Coronary artery (tissue), 2 donors: ENCODE measurements at places on chromosomes 6 and 20.

- no peak for DNase-seq
These were observed 57.8 kb upstream of the KLHL31 start for GRCh38 chr6:53723331-53723730.

DNA sequence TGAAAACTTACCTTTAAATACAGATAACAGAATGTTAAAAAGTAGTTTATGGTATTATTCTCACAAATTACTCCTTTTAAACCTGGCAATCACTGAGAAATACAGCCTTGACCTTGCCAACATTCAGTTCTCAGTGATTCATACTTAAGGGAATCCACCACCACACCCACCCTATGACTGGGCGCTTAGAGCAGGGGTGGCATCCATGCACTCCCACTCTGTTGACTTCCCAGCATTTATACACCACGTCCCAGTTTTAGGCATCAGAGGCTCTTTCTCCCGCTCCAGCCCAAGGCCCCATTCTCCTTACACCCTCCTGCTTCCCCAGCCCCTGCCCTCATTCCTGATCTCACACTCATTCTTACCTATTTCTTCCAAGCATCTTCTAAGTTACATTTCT lies 16.3 kb downstream of the TRAF3IP2 start:
- DNase-seq, result peak; percentile 87

DNA sequence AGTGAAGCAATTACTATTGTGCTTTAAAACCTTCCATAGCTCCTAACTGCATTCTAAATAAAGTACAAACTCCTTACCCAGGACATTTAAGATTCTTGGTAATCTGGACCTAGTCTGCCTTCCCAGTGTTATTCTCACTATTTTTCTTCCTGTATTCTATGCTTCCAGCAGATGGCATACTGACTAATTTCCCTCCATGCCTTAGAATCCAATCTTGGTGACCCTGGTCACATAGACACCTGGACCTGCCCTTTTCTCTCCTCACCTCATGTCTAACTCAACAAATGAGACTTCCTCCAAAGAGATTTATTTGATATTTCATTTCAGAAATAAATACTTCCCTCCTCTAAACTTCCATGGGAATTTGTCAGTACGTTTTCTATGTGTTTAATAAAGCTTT lies 25.8 kb downstream of the ROS1 start:
- no peak for DNase-seq

DNA sequence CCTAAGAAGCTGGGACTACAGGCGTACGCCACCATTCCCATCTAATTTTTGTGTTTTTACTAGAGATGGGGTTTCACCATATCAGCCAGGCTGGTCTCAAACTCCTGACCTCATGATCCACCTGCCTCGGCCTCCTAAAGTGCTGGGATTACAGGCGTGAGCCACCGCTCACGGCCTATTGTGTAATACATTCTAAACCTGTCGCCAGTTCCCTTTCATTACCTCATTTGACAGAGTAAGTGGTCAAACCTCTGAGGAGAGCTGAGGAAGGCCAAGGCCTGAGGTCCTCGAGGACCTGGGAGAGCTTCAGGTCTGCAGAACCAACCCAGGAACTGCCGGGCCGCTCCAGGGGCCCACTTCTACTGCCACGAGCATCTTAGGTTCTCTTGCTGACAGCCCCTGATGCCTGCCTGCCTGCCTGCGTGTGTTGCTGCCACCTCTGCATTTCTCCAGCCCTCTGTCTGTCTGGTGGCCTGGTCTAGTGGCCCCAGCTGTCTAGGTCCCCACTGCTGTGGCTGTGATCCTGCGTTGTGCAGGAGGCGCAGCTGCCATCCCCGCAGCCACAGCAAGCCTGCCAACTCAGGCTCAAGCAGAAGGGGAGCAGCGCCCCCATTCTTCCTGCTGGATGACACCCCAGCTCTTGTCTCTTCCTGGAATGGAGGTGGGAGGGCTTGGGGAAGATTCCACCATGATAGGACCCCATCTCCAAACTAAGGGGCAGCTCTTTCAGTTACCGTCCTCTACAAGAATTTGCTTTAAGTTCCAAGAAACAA lies 45.3 kb downstream of the PRR18 start:
- DNase-seq, result no peak

DNA sequence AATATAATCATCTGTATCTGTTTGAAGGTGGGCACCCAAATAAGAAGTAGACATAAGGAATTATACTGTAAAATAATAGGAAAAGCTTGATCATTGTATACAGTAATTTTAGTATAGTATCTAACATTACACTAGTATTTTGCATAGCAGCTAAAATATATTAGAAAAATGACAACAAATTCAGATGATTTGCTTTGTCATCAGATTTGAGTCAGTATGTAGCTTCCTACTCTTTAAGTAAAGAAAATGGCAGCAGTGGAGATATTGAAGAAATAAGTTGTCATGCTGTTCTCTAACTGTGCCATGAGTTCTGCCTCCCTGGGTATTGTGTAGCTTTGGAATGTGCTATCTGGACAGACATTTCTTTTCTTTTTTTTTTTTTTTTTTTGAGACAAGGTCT lies 74.4 kb downstream of the TIAM2 start:
- no peak for DNase-seq

- no peak for DNase-seq
These were observed 714 bp upstream of the RTEL1 start for GRCh38 chr20:63657260-63657936.

GRCh38 chr6:62528894-62529526 lies 243.0 kb upstream of the KHDRBS2 start:
- DNase-seq, result no peak

DNA sequence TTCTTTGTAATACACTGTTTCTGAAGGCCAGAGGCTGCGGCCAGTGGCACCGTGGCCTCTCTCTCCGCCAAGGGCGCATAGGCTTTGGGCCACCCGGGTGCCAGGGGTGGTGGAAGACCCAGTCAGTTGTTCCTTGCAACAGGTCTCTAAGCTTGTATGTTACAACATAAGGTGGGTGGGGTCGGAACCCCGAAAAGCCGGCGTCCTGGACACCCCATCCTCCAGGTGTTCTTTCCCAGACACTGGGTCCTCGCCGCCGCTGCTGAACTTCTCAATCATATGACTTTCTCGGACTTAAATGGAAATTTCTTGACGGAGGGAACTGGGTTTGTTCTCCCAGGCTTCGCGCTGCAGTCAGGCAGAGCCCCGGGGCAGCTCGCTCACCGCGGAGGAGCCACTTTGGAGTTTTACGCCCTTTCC lies 983 bp upstream of the KCNQ5 start:
- DNase-seq, result peak; percentile 75

- peak; percentile 66 for DNase-seq
These were observed 32.6 kb upstream of the ZBP1 start for GRCh38 chr20:57652606-57653545.

- no peak for DNase-seq
These were observed 64.2 kb downstream of the SLC2A10 start for GRCh38 chr20:46773680-46774079.

DNA sequence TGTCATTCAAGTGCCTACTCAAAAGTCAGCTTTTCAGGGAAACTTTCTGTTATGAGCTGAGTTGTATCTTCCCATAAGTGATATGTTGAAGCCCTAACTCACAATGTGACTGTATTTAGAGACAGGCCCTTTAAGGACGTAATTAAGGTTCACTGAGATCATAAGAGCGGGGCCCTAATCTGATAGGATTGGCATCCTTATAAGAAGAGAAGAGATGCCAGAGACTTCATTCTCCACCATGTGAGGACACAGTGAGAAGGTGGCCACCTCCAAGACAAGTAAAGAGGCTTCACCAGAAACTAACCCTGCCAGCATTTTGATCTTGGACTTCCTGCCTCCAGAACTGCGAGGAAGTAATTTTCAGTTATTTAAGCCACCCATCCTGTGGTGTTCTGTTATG lies 12.7 kb upstream of the SMLR1 start:
- no peak for DNase-seq

DNA sequence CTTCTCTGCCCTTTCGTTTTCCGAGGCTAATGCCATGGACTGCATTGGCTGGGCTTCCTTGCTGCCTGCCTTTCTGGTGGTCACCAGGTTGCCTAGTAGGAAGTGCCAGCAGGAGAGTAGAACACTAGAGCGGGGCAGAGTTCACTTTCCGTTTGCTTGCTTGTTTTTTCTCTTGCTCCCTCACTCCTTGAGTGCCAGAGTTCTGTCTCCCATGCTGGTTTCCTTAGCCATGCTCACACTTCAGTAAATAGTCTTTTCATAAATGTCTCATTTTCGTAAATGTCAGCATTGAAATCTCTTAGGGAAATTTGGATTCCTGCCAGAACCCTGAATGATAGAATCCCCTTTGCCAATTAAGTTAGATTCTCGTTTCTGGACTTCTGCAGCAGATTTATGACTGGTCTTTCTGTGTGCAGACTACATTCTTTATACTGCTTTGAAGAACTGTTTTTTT lies 63.9 kb downstream of the FAM83B start:
- DNase-seq, result no peak

- no peak for DNase-seq
These were observed 99.0 kb upstream of the PREP start for GRCh38 chr6:105501826-105502344.

DNA sequence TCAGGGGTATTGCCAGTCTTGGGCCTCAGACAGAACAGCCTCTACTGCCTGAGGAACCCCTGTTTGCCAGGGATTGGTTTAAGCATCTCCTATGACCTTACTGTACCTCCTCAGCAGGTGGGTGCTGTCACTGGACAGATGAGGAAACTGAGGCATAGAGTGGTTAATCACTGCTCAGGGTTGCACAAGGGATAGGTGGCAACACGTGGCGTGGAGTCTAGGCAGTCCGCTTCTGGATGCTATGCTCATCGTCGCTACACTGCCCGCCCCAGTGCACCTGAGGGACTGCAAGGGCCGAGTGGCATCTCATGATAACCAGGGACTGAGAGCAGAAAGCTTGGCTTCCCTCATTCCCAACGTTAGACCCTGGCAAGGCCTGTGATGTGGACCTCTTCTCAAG lies 101.8 kb upstream of the SULF2 start:
- no peak for DNase-seq

GRCh38 chr20:62598761-62599194 lies 43.5 kb upstream of the SLCO4A1 start:
- DNase-seq, result no peak

DNA sequence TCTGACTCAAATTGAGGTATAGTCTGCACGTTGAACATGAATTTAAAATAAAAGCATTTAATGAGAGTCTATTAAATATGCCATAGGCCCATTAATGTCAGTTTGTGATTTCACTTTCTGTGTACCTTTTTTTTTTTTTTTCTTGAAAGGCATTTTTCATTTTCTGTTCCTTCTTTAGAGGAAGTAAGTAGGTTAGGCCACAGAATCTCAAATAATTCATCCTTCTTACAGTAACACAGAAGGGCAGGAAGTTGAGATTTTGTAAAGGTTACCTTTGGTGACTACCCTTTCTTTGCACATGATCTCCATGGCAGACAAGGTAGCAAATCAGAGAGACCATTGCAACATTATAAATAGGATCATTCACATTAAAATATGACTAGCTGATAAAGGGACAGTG lies 9.6 kb downstream of the L3MBTL3 start:
- no peak for DNase-seq

DNA sequence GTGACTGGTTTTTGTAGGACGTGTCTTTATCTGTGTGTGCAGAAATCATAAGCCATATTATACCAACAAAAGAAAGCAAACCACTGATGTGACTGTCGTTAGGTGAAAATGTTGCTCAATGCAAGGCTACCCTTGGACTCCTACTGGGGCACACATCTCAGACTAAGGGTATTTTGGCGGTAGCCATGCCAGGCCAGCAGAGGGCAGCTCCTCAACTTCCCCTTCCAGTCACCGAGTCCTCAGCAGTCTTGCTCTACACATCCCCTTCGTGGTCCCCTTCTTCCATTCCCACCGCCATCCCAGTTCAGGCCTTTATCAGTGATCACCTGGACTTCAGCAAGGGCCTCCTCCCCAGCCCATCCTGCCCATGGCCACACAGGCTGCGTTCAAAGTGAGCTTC lies 113.7 kb upstream of the GGTLC1 start:
- no peak for DNase-seq

GRCh38 chr20:17969278-17969883 lies 563 bp downstream of the MGME1 start:
- DNase-seq, result no peak

GRCh38 chr6:18185624-18186023 lies 30.4 kb downstream of the KDM1B start:
- no peak for DNase-seq

- DNase-seq, result no peak
These were observed 4.4 kb upstream of the COL19A1 start for GRCh38 chr6:69861986-69862385.

DNA sequence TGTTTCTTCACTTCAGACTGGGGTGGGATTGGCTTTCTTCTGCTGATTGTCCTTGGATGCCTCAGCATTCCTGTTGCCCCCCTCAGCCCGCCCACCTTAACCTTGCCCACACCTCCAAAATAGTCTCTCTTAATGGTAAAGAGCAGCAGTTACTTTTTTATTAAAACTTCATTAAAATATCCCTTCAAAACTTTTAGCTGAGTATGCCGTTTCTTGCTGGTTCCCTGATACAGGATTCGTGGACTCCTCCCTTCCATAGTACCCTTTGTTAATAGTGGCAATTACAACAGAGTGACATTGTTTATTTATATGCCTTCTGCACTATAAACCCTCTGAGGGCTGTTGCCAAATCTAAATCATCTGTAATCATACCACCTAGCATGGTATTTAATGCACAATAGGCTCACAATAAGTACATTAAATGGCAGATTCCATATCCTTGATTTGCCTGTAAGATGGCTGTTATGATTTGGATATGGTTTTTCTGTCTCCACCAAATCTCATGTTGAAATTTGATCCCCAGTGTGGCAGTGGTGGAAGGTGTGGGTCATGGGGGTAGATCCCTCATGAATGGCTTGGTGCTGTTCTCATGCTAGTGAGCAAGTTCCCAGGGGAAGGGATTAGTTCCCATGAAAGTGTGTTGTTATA lies 3.5 kb upstream of the MOCS1 start:
- no peak for DNase-seq

DNA sequence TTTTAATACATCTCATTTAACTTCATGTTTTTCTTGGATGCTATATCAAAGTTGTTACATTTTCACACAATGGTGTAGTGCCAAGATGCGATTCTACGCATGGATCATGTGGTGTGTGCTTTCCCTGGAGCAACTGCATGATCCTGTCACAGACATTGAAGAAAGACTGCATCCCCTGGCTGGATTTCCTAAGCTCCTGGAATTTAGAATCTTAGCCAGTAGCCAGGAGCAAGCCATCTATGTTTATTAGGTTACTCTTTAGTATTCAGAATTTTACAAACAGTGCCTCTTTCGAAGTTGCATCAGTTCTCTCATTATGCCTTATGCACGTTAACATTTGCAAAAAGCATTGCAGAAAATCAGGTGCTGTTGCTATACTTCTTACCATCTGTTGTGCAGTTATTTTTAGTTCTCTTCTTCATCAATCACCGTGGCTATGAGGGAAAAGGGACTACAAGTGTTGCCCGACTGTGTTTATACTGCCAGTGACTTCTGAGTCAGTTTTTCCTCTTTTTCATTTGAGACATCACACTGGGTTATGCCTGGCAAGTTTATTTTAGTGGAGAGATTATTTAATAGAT lies 584.2 kb downstream of the BCKDHB start:
- no peak for DNase-seq

- peak; percentile 64 for DNase-seq
These were observed 119.5 kb upstream of the FRMD1 start for GRCh38 chr6:168198302-168199180.
